ENCODE measurements at places on chromosomes 2 and 18.

GRCh38 chr18:21833604-21834298, 93.2 kb downstream of the MIB1 start:
- peak; percentile 28 for DNase-seq

- DNase-seq = peak; percentile 37
Observed at GRCh38 chr18:73614812-73615211, 532.8 kb downstream of the FBXO15 start.

- peak; percentile 30 for DNase-seq
Observed at GRCh38 chr2:19643117-19643518, 258.7 kb downstream of the TTC32 start.

GRCh38 chr18:26405190-26405801, 143.1 kb downstream of the KCTD1 start:
- DNase-seq = peak; percentile 29

DNA sequence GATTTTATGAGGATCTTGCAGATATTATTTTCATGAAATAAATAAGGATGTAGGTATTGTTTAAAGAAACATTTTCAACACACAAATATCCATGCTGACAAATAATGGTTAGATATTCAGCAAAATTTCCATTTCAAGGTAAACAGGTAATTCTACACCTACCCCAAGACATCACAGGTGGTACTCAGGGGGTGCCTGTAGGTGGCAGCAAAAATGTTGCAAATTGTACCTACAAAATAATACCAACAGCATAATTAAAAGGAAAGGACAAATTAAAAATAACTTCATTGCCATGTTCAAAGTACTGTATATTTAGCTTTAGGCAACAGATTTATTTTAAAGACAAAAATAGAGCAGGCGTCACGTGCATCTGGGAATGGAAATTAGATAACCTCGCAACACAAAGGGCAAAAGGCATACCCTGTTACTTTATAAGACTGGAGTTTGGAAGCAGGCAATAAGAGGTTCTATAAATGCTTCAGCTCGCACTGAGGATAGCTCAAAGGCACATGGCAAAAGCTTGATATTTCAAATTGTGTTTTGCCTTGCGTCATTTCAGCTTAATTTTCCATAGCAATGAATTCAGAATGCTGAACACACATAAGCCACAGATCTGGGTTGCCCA, 630.5 kb downstream of the TDRD15 start:
- DNase-seq = no peak

Measured in mesenchymal stem cell (in vitro differentiated cells and primary cell).